ENCODE measurements at places on chromosomes 13 and 19.

DNA sequence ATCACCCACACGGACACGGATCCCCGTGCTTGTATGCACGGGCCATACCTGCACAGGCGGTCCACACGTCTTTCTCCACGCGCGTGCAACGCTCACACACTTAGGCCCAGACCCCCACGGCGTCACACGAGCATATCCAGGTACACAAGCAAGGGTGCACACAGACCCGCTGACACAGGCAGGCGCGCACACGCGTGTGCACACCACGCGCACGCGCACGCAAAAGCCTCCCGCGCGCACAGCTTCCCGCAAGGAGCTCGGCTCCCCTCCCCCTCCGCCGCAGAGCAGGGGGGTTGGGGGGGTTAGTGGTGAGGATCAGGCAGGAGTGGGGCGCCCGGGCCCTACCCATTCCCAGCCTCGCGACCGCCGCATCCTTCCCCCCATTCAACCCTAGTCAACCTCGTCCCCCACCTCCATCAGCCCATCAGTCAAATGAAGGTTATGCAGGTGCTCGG is 407 bp downstream of the RAB3A start:
- DNase-seq: no peak

GRCh38 chr19:42596391-42597072 is 1.8 kb upstream of the CEACAM8 start:
- peak; percentile 45 for DNase-seq

GRCh38 chr19:2326699-2327360 is 1.6 kb downstream of the LSM7 start:
- DNase-seq: no peak

DNA sequence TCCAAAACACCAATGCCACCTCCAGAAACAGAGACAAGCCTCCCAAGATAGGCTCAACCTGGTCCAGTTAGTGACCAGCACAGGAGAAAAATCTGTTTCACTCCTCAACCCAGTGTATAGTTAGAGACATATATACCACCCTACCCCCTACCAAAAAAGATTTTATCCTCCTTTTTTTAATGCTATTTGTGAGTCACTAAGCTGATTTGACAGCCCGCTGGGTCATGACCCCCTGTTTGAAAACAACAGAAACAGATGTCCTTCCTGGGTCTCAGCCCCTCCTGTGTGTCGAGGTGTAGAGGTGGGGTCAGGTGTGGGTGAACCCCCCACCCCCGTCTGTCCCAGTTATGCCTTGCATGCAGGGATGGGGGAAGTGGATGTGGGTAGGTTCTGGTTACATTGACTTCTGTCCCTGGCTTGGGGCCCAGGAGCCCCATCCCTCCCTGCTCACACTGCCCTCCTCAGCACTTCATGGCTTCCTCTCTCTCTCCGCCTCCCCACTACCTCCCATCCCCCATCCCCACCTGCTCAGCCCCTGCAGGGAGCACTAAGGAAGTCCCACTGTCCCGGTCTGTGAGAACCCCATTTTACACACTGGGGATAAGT is 14.0 kb upstream of the TOMM40 start:
- no peak for DNase-seq

DNA sequence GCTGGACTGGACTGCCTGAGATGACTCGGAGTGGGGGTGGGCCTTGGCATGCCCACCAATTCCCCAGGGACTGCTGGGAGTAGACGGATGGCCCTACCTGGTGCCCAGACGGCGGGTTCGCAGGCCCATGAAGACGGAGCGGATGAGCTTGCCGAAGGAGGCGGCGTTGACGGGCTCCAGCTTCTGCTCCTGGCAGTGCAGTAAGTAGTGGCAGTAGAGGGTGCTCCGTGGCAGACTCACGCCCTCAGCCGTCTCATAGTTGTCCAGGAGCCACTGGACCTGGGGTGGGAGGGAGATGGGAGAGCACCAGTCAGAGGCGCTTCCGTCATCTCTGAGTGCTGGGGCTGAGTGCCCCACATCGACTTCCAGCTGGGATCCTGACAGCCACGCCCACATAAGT is 17.6 kb downstream of the DCAF15 start:
- no peak for DNase-seq

DNA sequence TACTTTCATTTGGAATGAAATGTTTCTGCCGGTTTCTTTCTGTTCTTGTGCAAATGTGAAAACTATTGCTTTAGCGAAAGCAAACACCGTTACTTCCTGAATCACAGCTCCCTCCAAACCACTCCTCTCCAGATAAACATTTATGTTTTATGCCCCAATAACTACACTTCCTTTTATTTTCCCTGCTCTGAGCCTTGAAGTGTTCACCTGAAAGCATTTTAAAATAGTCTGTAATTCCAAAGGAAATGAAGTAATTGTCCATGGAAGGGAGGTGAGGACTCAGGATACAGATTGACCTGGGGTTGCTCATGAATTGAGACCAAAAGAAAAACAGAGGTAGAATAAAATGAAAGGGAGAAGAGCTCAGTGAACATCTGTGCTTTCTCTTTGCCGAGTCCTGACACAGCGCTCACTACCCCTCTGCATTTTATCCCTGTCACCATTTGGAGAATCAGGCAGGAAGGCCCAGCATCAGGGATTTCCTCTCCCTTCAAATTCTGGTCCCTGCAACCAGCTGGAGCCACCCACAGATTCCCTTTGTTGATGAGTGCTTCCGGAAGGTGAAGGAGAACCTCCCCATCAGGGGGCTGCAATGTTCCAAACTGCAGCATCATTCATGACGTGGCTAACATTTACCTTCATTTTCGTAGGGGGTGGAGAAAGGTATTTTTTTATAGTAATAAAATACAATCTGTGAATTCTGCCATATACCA is 171.9 kb downstream of the ITGBL1 start:
- DNase-seq: no peak

DNA sequence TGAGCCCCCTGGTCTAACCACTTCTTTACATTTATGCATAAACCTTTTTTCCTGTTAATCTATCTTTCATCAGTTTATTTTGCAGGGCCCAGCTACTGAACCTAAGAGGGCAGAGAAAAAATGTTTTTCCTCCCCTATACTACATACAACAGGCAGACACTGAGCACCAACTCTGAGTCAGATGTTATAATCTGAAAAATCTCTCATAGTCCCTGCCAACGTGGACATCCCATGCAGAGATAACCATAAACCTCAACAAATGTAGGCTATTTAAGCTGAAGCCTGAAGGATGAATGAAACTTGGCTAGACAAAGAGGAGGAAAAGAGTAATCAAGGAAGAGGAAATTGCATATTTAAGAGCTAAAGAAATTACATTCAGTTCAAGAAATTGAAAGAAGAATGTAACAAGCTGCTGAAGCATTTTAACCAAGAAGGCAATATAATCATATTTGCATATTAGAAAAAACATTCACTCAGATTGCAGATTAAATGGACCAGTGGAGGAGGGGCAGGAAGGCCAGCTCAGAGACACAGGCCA is 2.6 kb downstream of the NEK3 start:
- DNase-seq: no peak

DNA sequence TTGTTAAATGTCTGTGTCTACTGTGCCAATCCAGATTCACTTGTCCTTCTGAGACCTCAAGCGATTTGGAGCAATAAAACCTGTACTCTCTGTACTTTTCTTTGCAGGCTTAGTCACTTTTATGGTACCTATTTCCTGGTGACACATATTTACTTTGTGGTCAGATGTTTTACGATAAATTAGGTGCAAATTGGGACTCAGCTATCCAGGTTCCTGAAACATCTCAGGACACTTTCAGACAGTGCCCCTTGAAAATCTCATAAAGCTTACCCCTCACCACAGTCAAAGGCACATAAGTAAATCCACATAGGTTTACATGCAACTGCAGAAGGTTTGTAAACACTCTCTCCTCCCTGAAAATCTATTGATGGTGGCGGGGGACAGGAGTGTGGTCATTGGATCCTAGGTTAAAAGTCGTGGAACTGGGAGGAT is 438.8 kb downstream of the EFNB2 start:
- no peak for DNase-seq
